ENCODE measurements at places on chromosomes 2 and 18. TPM values are rescaled to one million over a fixed set of nuclear protein-coding genes. Genes with fewer than 3 reads are reported as not detected.
A peak's percentile ranks its signal among the peaks of the same experiment; 100 is the strongest.

The SLC30A3 gene
- 0.13 TPM for total RNA-seq

The PLEK gene
- total RNA-seq = 34.8 TPM

The SCN2A gene
- total RNA-seq = not detected

The DSG1 gene
- total RNA-seq = not detected

The CENPA gene
- total RNA-seq = 0.50 TPM

The TUBB8B gene
- not detected for total RNA-seq

The COL4A4 gene
- total RNA-seq = 0.23 TPM

DNA sequence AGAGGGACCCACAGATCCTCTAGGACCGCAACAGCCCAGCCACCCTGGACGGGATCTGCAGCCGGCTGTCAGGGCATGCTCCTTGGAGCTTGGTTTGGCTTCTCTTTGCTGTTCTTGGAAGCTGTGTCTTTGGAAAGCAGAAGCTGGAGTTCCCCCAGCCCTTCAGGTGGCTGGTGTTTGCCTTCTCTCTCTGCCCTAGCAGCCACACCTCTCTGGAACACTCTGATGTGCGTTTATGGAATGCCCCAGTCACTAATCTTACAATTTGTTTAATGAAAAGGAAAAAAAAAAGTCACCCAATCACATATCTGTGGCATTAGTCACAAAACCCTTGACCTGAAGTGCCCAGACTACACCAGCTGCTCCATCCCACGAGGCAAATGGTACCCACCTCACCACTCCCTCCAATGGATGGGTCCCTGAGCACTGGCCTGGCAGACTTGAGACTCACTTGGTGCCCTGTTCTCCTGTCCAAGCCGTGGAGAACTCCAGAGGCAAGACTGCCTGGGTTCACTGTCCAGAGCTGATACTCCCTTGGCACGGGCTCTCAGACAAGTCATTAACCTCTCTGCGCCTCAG lies 70.2 kb upstream of the DAPL1 start:
- no peak for DNase-seq
- H3K4me3 ChIP-seq = no peak overlapping the region
- H3K27ac ChIP-seq = no peak overlapping the region

GRCh38 chr2:101355401-101356054 lies 31.8 kb downstream of the CREG2 start:
- no peak overlapping the region for H3K4me3 ChIP-seq
- H3K27me3 ChIP-seq = no peaks in the 10 kb centered on the region
- H3K27ac ChIP-seq = peak overlapping the region; percentile 68
- DNase-seq = no peak

- no peak overlapping the region for H3K4me3 ChIP-seq
- H3K27ac ChIP-seq = no peak overlapping the region
- H3K36me3 ChIP-seq = no peaks in the 10 kb centered on the region
- H3K4me1 ChIP-seq = no peaks in the 10 kb centered on the region
These were observed 305.7 kb upstream of the SETBP1 start for GRCh38 chr18:44374966-44375365.

DNA sequence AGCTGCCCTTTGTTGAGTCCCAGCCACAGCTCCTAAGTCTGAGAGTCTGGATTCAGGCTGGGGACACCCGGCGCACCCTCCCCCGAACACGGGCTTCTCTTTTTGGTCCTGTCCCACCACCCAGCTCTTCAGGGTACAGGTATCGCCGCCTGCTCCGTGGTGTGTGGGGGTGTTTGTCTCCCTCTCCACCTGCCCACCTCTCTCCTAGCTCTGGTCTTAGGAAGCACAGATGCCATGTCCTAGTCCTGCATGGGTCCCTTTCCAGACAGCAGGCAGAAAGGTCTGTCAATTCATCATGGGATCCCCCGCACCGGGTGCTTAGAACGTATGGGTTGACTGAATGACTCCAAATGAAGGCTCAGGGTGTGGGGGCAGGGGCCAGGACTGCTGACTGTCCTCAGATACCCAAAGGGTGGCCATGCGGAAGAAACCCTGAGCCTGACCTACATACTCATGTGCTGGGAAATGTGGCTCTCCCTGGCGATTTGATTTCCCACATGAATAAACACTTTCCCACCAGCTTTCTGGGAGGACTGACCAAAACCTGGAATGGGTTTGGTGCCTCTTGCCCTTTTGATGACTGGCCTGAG lies 156.8 kb downstream of the CELF4 start:
- H3K4me1 ChIP-seq = peaks cover 5% of the 10 kb centered on the region
- peaks cover 8% of the 10 kb centered on the region for H3K27me3 ChIP-seq
- no peaks in the 10 kb centered on the region for H3K36me3 ChIP-seq
- H3K27ac ChIP-seq = no peak overlapping the region

DNA sequence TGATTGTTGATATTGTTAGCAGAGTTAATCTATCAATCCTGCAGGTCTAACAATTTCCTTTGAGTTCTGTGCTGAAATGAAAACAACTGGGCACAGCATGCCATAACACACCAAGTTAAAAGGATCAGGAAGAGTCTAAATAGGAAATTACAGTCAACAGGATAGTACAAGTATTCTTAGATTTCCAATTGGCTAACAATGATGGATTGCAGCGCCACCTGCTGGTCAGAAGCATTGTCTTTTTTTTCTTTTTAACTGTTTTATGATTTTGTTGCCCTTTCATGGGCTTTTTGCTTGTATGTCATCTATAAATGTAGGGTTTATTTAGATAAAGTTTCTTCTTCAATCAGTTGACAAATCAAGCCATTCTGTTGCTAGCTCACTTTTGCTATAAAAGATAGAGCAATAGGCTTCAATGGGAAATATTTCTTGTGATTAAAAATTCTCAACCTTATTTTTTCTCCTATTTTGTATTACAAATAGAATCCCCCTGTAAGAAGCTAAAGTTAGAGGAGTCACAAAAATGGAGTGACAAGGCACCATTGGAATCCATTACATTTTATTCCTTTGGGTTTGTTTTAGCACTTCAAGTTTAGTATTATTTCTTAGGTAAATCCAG lies 40.8 kb upstream of the RPRM start:
- peaks cover 2% of the 10 kb centered on the region for H3K4me1 ChIP-seq
- H3K27me3 ChIP-seq = peaks cover 35% of the 10 kb centered on the region
- no peak for DNase-seq
- no peak overlapping the region for H3K4me3 ChIP-seq
- no peak overlapping the region for H3K27ac ChIP-seq

GRCh38 chr2:134692499-134692898 lies 26.3 kb downstream of the TMEM163 start:
- H3K36me3 ChIP-seq = no peaks in the 10 kb centered on the region
- peaks cover 2% of the 10 kb centered on the region for H3K4me1 ChIP-seq
- no peak overlapping the region for H3K4me3 ChIP-seq
- no peak overlapping the region for H3K27ac ChIP-seq
- H3K27me3 ChIP-seq = peaks cover 17% of the 10 kb centered on the region

DNA sequence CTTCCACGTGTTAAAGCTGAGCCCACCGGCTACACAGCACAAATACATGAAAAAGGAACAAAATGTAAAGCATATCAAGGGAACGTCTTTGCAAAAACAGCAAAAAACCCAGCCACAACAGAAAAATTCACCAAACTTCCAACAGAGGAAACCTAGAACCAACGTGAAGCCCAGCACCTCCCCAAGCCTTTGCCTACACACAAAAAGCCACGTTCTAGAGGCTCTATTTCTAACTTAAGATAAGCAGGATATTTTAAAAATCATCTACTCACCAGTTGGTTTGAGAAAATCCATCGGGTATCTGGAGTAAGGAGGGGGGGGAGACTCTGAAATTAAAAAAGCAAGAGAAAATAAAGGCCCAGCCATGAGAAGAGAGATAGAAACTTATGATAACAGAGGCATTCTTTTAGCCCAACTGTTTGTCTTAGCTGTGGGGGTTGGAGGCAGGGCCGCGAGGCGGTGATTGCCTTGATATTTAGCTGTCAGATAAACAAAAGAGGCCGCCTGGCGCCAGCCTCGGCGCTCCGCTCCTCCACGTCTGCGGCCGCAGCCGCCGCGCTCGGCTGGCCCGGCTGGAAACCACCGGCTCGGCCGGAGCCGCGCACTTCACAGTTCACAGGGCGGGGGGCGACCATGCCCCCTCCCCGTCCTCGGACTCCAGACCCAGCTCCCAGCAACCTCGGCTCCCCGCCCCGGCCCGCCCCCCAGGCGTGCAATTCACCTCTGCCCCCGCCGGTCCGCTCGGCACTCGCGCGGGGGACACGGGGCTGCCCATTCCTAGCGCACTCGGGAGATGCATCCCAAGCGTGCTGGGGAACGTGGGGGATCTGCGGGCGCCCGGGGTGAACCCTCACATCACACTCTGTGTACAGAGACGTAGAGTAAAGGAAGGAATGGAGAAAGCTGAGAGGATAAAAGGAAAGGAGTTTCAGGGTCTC lies 2.4 kb downstream of the SMAD7 start:
- DNase-seq = peak; percentile 44
- peak overlapping the region; percentile 96 for H3K27ac ChIP-seq
- peaks cover 6% of the 10 kb centered on the region for H3K36me3 ChIP-seq
- peaks cover 49% of the 10 kb centered on the region for H3K4me1 ChIP-seq
- no peaks in the 10 kb centered on the region for H3K27me3 ChIP-seq

GRCh38 chr2:82224301-82224940 lies 1919.9 kb upstream of the LRRTM1 start:
- no peaks in the 10 kb centered on the region for H3K27me3 ChIP-seq
- DNase-seq = no peak
- no peak overlapping the region for H3K4me3 ChIP-seq
- no peaks in the 10 kb centered on the region for H3K36me3 ChIP-seq

GRCh38 chr2:215396595-215397313 lies 39.1 kb downstream of the FN1 start:
- H3K36me3 ChIP-seq = peaks cover 2% of the 10 kb centered on the region
- DNase-seq = no peak
- no peak overlapping the region for H3K27ac ChIP-seq
- no peak overlapping the region for H3K4me3 ChIP-seq
- H3K27me3 ChIP-seq = peaks cover 38% of the 10 kb centered on the region

- no peaks in the 10 kb centered on the region for H3K36me3 ChIP-seq
- H3K4me1 ChIP-seq = peaks cover 8% of the 10 kb centered on the region
- no peak overlapping the region for H3K27ac ChIP-seq
- no peak overlapping the region for H3K4me3 ChIP-seq
- no peak for DNase-seq
These were observed 44.9 kb upstream of the PELI1 start for GRCh38 chr2:64189167-64189566.
